ENCODE measurements at places on chromosomes 3 and 15.

- peak; percentile 15 for DNase-seq
These were observed 88.5 kb upstream of the LRRFIP2 start for GRCh38 chr3:37262816-37263393.

DNA sequence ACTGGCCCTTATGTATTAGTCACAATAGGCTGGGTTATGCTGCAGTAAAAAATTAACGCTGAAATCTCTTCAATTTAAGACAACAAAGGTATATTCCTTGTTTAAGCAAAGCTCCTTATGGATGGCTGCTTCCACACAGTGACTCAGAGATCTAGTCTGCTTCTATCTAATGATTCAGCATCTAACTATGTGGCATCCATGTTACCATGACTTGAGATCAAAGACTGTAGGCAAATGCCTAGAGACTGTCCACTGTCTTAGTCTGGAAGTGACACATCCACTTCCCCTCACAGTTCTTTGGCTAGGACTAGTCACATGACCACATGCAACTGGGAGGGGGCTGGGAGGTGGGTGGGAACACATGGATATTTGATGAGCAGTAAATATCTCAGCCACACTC lies 61.3 kb upstream of the PSMD6 start:
- no peak for DNase-seq

DNA sequence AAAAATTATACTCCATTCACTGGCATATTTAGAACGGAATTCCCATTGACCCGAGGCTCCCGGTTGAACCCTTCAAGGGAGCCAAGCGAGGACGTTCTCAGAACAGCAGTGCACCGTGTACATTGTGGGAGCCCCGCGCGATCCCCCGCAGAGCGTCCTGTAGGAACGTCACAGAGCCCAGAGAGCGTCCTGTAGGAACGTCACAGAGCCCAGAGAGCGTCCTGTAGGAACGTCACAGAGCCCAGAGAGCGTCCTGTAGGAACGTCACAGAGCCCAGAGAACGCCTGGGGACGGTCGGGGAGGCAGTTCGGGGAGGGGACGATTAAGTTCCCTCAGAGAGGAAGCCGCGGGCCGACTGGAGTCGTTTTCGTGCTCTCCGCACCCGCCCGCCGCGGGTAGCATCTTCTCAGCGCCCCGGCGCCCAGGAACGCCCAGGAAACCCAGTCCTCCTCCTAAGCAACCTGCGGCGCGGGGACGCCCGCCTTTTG lies 506 bp upstream of the ATP1B3 start:
- DNase-seq, result no peak

DNA sequence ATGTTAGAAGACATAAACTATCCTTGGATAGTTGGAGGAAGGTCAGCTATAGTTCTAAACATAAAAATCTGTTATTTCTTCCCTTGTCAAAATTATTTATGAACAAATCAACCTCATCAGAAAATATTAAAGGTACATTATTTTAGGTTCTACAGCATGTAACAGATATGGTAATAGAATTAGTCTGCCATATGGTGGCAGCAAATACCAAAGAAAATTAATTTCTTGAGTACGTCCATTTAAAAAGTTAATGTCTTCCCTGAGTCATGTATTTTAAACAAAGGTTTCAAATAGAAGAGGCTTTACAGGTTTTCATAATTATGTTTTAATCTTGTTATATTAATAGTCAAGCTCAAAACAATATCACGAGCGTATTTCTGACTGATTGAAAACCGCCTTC lies 17.9 kb upstream of the ANKRD28 start:
- no peak for DNase-seq

- DNase-seq, result no peak
These were observed 148.6 kb downstream of the ATP10A start for GRCh38 chr15:25714538-25714840.

Measured in GM04504 (cell line).